NCI-H1930 (cell line): ENCODE measurements at places on chromosomes 11 and 22.

GRCh38 chr11:95101935-95102334, 12.3 kb downstream of the ENDOD1 start:
- DNase-seq, result no peak

DNA sequence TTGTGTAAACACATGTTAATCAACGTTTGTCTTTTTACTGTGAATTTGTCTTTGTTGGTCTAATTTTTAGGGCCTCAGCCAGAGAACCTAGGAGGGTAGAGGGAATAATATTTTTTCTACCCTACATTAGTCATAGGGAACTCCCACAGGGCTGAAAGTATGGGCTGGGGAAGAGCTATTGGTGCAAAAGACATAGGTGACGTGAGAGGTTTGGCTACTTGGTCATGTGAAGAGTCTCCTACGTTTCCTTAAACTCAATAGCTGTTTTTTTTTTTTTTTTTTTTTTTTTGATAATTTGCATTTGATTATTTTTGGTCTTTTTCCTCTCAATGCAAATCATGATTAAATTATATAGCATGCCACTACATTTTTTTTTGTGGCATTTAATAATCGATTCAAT, 15.9 kb upstream of the MMP7 start:
- DNase-seq, result no peak

- DNase-seq, result no peak
Measured at GRCh38 chr11:26584818-26585217, 12.8 kb upstream of the MUC15 start.

GRCh38 chr11:94447149-94447548, 45.9 kb upstream of the GPR83 start:
- no peak for DNase-seq

DNA sequence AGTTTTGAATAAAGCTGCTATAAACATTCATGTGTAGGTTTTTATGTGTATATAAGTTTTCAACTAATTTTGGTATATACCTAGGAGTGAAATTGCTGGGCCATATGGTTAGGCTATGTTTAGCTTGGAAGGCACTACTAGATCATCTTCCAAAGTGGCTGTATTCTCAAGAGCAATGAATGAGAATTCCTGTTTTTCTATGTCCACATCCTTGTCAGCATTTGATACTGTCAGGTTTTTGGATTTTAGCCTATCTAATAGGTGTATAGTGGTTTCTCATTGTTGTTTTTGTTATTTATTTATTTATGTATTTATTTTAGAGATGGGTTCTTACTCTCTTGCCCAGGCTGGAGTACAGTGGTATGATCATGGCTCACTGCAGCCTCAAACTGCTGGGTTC, 26.3 kb upstream of the CLTCL1 start:
- no peak for DNase-seq

DNA sequence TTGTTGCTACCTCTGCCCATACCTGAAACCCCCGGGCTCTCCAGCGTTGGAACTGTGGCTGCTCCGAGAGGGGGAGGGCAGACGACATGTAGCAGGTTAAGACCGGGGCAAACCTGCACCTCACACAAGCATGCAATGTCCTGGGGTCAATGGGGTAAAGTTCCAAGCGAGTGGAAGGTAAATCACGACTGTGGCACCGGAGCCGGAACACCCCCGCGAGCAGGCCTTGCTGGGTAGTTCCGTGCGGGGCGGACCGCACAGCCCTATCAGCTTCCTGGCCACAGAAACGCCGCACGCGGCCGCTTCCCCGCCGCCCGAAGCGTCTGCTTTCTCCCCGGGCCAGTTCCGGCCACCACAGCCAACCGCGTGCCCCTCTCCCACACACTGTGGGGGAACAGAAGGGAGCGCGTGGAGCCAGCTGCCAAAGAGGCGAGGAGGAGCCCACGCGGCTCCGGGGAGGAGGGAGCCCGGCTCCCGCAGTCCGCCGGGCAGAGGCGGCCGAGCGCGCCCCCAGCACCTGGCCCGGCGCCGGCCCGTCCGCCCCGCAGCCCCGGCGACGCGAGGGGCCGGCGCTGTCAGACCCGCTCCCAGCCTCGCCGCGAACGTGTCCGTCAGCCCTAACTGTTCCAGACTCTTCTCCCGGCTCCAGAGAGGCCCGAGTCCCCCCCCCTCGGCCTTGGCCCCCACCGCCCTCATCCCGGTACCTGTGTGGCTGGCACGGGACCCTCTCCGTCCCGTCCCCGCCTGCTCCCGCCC, 1.6 kb downstream of the SPTBN2 start:
- no peak for DNase-seq

- no peak for DNase-seq
Measured at GRCh38 chr22:19645391-19645790, 68.9 kb upstream of the SEPTIN5 start.

DNA sequence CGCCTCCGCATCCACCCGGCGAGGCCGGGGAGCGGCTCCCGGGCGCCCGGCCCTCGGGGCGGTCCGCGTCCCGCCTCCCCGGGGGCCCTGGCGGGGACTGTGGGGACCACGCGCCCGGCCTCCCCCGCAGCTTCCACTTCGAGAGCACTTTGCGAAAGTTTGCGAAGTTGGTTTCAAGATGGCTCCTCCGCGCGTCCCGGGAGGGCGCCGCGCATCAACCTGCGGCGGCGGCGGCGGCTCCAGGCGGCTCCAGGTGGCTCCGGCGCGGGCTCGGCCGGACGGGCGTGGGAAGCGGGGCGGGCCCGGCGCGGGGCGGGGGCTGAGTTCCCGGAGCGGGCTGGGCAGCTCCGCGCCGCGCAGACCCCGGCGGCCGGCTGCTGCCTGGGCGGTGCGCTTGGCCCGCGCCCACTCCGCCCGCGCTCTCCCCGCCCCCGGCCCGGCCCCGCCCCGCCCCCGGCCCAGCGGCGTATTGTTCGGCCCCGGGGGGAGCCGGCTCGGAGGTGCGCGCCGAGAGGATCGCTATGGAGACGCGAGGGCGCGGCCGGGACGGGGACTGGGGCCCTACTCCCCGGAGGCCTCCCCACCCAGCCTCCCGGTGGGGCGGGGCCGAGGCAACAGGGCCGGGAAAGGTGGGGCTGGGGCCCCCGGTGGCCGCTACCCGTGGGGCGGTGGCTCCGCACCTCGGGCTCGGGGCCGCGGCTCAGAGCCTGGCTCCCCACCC, at the start of gene CELSR1:
TSS of gene CELSR1 (minus strand) at position 396 of the 721 bp plus-strand sequence. CDS start 450 bp downstream, outside the sequence.
- peak; percentile 29 for DNase-seq

- no peak for DNase-seq
Measured at GRCh38 chr11:9396752-9397151, 12.3 kb downstream of the IPO7 start.

- DNase-seq, result no peak
Measured at GRCh38 chr11:14751975-14752407, 108.4 kb downstream of the PDE3B start.
